ENCODE measurements at places on chromosomes 12 and 14. TPM values are rescaled to one million over a fixed set of nuclear protein-coding genes. Genes with fewer than 3 reads are reported as not detected.

- H3K36me3 ChIP-seq: no peaks in the 10 kb centered on the region
- H3K4me3 ChIP-seq: no peak overlapping the region
- no peak overlapping the region for H3K27ac ChIP-seq
Measured at GRCh38 chr12:40469736-40470135, 222.5 kb upstream of the CNTN1 start.

Gene SERPINA10
- not detected for total RNA-seq

Gene DCAF4
- 16.1 TPM for total RNA-seq

Gene KRT74
- total RNA-seq: not detected
